ENCODE measurements at places on chromosomes 7 and 10.

GRCh38 chr7:106346678-106347217 is 62.0 kb upstream of the NAMPT start:
- no peak for DNase-seq

DNA sequence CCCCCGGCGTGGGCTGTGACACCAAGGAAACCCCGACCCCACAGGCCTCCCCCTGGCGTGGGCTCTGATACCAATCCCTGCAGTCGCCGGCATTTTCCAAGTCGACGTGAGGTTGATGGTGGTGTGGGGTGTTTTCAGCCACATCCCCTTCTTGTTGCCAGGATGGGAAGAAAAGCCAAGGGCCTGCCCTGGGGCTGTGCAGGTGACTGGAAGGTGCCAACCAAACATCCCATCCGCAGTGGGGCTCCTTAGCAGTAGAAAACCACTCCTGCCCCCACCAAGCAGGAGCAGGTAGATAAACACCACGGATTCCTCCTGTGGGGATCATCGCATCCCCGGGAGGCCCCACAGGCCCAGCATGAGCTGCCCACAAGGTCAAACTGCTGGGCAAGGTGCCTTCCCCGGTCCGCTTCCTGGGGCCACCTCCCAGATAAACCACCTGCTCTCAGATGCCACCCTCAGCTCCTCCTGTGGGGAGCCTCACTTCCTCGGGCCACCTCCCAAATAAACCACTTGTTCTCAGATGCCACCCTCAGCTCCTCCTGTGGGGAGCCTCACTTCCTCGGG is 88.5 kb upstream of the DIP2C start:
- DNase-seq: no peak

GRCh38 chr7:28093623-28094232 is 86.9 kb downstream of the JAZF1 start:
- DNase-seq: peak; percentile 56

DNA sequence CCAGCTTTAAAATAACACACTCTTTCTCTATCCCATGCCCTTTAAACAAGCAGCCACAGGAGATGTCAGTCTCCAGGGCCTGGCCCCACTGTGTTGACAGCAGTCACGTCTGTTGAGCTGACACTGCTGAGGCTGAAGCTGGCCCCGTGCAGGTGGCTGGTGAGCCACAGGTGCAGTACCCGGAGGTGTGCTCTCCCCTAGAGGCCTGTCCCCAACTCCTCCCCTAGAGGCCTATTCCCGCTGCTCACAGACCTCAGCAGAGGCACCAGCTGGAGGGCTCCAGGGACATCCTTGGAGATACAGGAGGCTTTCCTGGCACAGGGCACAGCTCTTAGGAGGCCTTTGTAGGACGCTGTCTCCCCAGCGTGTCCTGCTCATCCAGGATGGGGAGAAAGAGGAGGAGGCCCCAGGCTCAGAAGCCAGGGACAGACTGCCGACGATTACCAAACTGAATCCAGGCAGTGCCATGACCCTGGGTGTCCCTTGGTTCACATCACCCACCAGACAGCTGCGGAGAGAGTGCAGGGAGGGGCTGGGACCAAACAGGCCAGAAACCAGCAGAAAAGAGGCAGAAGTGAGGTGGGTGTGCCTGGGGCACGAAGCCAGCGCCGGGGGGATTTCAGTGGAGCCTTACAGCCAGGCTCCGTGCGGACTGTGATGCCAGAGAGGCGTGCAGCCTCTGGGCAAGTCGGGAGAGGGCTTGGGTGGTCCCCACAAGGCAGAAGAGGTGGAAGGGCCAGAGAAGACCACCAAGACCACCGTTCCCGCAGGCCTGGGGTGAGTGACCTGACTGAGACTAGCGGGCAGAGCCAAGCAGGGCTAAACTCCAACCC is 18.5 kb upstream of the TTYH3 start:
- DNase-seq: no peak

- no peak for DNase-seq
Observed at GRCh38 chr10:49274886-49275285, 24.1 kb upstream of the C10orf71 start.
